ENCODE measurements at places on chromosomes 5 and 9.
A peak's percentile ranks its signal among the peaks of the same experiment; 100 is the strongest.

- DNase-seq: no peak
Observed at GRCh38 chr5:2330325-2331130, 420.9 kb downstream of the IRX2 start.

- peak; percentile 64 for DNase-seq
Observed at GRCh38 chr5:90783460-90784333, 225.1 kb downstream of the ADGRV1 start.

DNA sequence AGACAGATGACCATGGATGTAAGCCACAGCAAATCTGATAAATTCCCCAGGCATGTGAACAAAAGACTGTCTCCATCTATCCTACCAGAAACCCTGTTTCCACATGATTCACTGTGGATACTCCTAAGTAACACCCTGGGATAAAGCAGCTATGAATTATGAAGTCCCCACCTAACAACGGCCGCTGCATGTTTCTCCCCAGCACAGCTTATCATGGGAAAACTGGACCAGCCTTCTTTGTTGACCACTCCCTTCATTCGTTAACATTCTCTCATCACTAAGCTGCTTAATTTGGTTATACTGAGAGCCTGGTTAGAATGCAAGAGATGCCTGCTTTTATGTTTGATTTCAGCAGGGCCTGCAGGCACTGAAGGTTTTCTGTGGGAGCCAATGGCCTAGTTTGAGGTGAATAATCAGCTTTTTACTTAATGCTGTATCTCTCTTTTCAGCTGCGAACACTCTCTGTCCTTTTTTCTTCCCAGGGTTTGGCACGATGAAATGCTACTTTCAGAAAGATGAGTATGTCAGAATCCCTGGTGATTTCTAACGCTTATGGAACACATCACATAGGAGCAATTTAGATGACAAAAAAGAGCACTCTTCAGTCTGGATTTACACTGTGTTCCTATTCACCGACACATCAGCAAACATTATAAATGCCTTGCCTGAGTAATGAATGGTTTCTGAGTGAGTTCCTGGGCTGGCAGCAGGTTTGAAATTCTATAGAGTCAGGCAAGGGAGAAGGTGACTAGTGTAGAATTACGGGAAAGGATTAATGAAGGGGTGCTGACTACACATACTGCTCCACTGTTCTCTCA, 318.4 kb upstream of the ZNF608 start:
- no peak for DNase-seq

DNA sequence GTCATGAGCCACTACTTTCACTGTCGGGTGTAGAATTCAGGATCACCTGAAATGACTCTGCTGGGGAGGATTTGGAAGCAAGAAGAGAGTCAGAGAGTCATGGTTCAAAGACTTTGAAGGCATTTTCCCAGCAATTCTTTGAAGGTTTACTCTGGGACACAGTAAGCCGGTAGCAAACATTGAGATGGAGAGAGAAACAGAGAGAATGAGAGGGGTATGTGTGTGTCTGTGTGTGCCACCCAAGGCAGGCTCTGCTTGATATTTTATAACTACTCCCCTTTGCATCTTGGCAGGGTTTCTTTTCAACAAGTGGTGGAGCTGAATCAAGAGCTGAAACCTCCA, 89.8 kb downstream of the ANKRD55 start:
- no peak for DNase-seq

DNA sequence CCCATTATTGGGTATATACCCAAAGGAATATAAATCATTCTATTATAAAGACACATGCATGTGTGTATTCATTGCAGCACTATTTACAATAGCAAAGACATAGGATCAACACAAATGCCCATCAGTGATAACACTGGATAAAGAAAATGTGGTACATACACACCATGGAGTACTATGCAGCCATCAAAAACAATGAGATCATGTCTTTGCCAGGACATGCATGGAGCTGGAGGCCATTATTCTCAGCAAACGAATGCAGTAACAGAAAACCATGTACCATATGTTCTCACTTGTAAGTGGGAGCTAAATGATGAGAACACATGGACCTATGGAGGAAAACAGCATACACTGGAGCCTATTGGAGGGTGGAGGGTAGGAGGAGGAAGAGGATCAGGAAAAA, 402.4 kb downstream of the CSNK1G3 start:
- DNase-seq: no peak

- DNase-seq: no peak
Observed at GRCh38 chr5:92777421-92777820, 803.6 kb downstream of the NR2F1-AS1 start.

- no peak for DNase-seq
Observed at GRCh38 chr9:78871452-78872331, 574.8 kb downstream of the PSAT1 start.

DNA sequence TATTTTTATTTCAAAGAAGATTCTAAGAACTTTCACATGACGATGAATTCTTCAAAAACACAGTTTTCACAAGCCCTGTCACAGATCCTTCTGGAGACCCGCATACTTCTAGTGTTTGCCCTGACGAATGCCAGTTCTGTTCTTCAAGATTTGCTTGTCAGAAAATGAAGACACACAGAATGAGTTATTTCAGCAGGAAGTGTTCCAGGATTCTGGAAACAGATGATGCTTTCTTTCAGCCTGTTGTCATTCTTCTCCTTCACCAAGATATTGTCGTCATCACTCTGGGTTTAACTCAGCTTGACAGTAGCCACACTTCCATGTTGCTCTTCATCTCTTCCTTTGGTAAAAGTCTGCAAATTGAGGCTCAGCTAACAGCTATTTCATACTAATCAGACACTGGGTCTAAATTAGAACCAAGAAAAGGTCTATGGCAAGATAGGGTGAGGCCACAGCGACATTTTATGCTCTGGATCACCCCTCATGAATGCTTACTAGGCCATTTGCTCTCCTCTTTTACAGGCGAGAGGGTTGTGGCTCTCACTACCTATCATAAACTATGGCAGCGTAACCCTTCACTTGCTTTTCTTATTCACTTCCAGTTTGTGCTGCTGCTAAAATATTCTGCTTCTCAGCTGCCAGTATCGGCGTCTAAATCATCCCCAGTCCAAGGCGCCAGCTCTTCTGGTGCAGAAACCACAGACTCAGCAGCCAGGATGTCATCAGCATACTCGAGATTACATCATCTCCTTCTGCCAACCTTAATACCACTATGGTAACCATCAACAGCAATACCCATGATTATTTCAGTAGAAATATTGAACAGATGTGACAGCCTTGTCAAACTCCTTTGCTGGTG, 159.6 kb upstream of the TBCA start:
- peak; percentile 24 for DNase-seq

- no peak for DNase-seq
Observed at GRCh38 chr5:137887831-137888230, 1.4 kb upstream of the PKD2L2 start.

DNA sequence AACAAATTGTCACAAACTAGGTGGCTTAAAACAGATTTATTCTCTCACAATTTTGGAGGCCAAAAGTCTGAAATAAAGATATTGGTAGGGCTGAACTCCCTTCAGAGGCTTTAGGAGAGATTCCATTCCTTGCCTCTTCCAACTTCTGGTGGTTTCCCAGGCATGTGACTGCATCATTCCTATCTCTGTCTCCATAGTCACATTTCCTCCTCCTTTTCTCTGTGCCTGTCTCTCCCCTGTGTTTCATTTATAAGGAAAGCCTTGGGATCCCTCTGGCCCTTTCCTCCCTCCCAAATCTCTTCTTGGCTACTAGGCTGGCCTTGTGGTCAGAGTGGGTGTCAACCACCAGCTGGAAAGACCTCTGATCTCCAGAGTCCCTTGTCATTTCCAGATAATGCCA, 78.2 kb downstream of the SNX18 start:
- no peak for DNase-seq

DNA sequence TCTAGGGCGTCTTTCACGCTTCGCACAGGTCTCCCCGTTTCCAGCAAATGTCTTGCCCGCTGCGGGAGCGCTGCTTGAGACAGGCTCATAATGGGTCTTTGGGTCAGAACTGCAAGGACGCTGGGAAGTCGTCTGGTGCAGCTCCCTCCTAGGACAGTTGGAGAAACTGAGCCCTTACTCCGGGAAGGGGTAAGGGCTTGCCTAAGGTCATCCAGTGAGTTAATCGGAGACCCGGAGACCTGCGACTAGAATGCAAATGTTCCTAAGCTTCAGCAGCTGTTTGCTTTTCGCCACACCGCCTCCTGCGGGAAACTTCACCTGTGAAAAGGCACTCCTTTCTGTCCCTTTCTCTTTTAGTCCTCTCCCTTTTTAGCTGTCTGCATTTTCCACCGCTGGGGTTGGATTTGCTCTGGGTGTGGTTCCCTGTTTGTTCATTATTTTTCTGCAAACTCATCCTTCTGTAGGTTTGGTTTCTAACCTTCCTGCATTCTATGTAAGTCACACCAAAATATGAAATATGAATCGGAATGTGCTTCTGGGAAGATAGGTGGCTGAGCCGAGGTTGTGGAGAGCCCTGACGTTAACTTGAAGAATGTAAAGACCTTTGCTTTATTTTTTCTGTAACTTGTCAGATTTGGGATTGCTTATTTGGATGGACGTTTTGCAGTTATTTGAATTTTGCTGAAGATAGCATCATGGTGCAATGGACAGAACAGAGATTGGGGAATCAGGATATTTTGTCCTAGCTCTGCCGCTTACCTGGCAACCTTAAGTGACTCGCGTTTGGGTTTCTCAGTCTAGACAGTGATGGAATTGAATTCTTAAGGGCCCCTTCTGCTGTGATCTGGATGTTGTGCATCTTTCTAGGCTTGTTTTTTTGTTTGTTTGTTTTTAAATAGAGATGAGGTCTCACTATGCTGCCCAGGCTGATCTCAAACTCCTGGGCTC, 909 bp downstream of the SLC36A1 start:
- DNase-seq: peak; percentile 14

GRCh38 chr9:279674-280073, 65.0 kb downstream of the DOCK8 start:
- DNase-seq: no peak

DNA sequence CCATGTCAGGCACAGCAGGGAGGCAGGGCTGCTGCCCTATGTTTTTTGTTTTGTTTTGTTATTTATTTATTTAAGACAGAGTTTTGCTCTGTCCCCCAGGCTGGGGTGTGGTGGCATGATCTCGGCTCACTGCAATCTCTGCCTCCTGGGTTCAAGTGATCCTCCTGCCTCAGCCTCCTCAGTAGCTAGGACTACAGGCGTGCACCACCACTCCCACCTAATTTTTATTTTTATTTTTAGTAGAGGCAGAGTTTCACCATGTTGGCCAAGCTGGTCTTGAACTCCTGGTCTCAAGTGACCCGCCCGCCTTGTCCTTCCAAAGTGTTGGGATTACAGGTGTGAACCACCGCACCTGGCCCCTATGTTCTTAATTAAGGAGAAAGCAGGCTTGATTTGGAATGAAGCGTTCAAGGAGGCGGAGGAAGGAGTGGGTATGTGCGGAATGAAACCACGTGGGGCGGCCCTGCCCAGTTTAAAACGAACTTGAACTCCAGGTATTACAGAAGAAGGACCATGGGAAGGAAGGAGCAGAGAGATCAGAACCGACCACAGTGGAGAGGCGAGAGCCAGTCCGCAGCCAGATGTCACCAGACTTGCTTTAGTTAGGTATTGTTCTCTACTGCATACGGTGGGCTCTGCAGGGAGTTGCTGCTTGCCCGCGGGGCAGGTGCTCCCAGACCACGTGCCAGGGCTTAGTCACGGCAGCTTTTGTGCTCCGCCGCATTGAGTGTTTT, 34.9 kb upstream of the EPB41L4B start:
- DNase-seq: no peak

GRCh38 chr5:89377767-89378455, 494.9 kb upstream of the MEF2C start:
- DNase-seq: no peak

- DNase-seq: no peak
Observed at GRCh38 chr9:80191108-80191507, 619.3 kb downstream of the TLE4 start.

DNA sequence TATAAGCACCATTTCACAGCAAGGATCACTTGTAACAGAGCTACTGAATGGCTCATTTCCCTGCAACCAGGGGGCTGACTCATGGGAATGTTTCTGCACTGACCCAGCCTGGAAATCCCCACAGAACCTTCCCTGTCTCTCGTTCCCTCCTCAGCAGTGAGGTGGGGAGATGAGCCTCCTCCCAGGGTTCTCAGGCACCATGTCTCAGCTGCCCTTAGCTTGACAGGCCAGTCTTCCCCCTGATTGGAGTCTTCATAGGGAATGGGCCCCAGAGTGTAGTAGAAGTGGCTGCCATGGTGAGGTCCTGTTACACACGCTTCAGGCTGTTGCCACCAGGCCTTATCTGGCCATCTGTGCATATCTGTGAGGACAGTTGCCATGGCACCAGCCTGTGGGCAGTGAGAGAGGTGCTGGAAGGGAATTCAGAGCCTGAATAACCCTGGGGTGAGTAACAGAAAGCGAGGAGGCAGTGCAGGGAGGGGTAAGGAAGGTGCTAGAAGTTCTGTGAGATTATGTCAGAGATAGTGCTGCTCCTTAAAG, 324.4 kb downstream of the ENC1 start:
- no peak for DNase-seq

- DNase-seq: no peak
Observed at GRCh38 chr9:95509851-95510708, 6.7 kb downstream of the PTCH1 start.

GRCh38 chr5:75460942-75461610, 50.4 kb downstream of the CERT1 start:
- DNase-seq: no peak

DNA sequence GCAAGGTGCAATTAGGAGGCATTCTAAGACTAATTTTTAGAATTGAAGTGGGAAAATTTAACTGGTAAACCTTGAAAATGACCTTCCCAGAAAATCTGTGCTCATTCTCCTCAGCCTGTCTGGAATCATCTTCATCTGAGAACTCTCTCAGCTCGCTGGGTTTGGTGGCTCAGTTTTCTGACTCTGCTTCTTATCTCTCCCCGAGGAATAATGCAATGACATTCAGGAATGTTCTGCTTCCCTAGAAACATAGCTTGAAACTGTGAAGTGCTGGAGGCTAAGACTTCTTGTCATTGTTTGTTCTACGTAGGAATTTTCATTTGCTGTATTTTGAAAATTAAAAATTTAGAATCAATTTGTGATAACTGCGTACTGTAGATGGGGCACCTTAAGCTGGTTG, 86.6 kb downstream of the KCNN2 start:
- no peak for DNase-seq

DNA sequence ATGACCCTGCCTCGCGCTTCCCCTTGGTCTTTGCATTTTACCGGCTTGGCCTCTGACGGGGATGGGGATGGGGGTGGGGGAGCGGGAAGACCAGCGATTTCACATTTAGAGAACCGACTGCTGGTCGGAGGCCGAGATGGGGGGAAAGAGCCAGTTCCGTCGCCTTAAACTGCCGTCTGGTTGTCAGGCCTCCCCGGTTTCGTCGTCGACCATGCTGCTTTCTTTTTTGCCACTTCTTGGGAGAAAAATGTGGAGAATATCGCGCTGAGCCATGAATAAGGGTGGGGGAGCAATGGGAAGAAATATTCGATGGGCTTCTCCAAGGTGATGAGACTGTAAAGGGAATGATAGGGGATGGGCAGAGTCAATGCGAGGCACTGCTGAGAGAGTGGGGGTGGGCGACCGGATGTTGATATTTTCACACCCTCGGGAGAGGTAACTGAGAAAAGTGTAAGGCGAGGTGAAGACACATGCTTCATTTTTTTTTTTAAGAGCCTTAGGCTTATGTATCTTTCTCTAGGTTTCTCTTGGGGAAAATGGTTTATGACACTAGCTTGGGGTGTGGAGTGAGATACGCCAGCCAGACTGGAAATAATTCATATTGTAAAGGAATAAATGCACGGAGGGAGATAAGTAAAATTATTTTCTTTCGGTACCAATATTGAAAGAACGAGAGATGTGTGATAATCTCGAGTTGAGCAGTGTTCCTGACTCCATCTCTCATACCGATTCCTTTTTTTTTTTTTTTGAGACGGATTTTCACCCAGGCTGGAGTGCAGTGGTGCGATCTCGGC, 1.1 kb downstream of the KIF2A start:
- DNase-seq: peak; percentile 64

GRCh38 chr5:155460501-155460931, 447.0 kb downstream of the KIF4B start:
- DNase-seq: no peak
